Ammon's horn (tissue), 1 donor: ENCODE measurements at places on chromosomes 3 and 15.

- DNase-seq = no peak
These were observed 32.3 kb downstream of the TSPAN3 start for GRCh38 chr15:77038312-77039216.

- no peak for DNase-seq
These were observed 64.8 kb downstream of the IGF2BP2 start for GRCh38 chr3:185760088-185760487.

DNA sequence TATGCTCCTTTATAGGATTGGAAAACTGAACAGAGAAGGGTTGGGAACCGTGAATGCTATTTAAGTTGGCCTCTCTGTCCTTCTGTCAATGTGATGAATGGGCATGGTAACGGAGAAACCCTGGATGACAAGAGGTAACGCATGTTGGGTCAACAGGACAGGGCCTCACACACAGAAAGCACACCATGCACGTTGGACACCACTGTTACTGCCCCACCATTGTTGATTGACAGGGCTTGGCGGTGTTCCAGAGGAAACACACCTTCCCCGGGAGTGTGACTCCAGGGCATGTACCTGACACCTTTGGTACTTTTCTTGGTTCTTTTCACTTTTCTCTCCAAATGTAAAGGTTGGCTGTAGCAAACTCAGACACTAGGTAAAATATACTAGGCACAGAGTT is 548.5 kb downstream of the OCA2 start:
- DNase-seq = no peak

DNA sequence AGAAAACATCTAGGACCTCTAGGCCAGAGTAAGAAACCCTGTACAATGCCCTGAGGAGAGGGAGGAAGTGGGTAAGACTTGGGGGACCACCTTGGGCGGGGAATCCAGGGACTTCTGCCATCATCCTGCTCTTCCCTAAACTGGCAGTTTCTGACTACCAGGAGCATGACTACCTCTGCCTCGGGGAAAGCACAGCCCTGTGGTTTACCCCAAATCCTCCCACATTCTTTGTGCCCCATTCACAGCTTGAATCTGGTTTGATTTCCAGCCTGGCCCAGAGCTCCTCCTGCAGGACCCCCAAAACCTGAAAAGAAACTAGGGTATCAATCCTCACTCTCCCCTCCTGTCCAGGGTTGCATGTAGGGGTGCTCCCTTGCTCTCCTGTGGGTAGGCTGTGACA is 4.7 kb downstream of the C3orf18 start:
- no peak for DNase-seq

DNA sequence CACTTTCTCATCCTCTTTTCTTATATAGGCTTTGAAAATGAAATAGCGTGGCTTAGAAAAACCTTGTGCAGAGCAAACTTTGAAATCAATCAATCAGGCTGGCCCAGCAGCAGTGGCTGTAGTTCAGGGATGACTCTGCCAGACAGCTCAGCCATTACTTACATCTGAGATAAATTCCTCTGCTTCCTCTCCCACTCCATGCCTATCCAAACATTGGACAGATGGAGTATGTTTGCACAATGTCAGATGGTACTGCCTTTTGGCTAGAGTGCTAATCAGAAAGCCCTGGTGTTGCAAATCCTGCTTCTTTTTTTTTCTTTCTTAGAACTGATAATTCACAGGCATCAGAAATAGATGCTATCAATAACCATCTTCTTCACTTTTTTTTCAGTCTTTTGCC is 1065.1 kb downstream of the AGBL1 start:
- DNase-seq = peak; percentile 52

- no peak for DNase-seq
These were observed 67.2 kb downstream of the UNC13C start for GRCh38 chr15:54045397-54045796.

DNA sequence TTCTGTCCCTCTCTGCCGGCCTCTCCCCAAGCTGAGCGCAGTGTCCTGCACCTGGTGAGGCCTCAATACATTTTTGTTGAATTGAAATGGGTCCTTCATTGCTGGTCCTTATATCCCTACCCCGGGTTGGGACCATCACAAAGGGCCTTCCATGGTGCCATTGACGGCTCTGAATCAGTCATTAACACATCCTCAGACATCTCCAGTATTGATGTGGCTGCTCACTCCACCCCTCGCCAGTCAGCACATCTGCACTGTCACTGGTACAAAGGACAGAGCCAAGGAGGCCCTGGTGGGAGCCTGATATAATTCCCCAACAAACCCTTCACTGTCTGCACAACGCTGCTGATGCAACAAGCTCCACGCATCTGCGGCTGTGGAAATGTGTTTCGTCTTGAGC is 191.6 kb upstream of the TOPAZ1 start:
- peak; percentile 56 for DNase-seq

DNA sequence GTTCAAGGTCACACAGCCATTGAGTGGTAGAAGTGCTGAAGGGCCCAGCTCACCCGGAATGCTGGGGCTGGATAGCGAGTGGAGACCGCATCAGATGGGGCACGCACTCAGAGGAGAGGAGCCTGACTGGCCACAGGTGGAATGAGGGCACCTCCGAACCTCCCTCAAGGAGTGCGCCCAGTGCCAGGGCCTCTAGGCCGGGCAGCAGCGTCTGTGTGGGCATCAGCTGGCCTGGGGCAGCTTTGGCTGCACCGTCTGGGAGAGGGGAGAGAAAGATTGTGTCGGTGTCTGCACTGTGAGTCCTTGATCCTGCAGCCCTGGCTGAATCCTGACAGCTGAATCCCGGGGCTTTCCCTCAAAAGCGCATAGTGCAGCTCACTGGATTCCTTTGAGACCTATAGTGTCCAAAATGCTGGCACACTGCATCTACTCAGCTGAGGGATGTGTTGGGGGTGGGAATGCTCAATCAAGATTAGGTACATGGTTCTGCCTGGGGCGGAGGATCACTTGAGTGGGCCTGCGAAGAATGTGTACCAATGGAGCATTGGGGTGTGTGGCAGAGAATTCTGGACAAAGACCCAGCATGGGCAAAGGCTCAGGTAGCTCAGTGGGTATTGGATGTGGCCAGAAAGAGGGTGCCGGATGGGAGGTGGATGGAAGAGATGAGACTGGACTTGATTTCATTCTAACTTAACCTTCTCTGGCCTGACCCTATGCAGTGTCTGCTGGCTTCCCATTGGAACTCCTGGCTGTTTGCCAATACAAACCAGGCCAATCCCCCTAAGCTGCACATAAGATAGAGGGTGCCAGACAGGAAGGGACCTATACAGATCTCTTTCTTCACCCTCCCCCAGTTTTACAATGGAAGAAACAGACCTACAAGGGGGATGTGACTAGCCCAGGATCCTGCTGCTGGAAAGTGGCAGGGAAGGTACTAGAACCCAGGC is 950 bp downstream of the ANKDD1A start:
- DNase-seq = no peak

GRCh38 chr3:111476701-111477100 is 65.3 kb upstream of the CD96 start:
- no peak for DNase-seq

DNA sequence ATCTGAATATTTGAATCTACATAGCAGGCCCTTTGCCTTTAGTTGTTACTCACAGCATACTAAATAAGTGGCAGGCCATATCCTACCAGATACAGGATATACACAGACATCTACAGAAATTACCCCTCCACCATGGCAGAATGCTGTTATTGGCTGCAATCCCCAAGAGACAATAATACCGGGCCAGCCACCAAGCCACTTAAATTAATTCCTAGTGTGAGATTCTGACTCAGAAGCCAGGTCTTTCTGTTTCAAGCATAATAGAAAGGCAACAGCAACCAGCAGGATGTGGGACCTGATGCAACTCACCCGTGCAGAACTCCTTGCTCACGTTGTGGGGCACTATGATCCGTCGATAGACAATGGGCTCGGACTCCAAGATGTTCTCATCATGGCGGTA is 39.8 kb downstream of the CLK3 start:
- no peak for DNase-seq

- DNase-seq = no peak
These were observed 47.8 kb downstream of the THBS1 start for GRCh38 chr15:39628546-39629257.

- DNase-seq = peak; percentile 38
These were observed 115.9 kb upstream of the ST8SIA2 start for GRCh38 chr15:92277776-92278175.

- DNase-seq = no peak
These were observed 438 bp downstream of the THBS1 start for GRCh38 chr15:39581242-39581792.

DNA sequence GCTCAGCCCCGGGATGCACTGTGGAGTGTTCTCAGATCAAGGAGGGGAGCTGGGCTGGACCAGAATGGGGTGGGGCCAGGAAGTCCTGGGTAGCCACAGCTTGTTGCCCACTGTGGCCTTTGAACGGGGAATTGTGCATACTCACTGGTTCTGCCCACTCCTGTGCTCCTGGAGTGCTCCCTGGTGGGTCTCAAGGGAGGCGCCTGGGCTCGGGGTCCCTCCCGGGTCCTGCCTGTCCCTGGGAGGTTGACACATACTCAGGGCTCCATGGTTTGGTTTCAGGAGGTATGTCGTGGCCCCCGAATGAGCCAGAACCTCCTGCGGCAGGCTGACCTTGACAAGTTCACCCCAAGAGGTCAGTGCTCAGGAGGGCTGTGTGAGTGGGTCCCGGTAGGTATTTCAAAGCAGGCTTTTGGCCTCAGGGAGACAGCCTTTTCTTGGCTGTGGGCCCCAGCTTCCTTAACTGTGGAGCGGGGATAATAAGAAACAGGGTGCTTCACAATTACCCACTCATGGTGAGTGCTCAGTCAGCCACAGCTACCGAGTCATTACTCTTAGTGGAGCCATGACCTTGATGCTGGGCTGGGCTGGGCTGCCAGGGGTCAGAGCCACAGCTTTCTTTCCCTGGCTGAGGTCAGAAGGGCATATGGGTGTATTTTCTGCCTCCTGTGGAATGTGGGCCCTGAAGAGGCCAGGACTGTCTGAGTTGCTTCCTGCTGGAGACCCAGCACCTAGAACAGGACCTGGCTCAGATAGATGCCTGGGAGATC is 7.6 kb downstream of the DNAH1 start:
- no peak for DNase-seq

DNA sequence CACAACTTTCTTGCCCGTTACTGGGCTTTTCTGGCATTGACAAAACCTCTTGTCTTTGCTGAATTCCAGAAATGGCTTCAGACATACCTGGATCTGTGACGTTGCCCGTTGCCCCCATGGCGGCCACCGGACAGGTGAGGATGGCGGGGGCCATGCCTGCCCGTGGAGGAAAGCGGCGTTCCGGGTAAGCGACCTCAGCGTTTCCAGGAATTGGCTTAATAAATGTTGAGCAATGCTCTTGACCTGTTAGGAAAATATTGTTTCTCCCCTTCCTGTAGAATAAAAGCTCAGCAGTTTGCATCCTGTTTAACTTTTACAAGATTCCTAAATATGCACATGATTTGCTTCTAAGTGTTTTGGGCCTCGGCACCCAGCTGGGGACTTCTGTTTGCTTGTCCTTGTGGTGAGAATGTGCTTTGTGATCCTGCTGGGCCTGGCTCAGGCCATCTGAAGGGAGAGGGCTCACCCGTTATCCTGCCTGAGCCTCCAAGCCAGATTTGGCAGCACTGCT is 46.7 kb downstream of the ARNT2 start:
- no peak for DNase-seq

DNA sequence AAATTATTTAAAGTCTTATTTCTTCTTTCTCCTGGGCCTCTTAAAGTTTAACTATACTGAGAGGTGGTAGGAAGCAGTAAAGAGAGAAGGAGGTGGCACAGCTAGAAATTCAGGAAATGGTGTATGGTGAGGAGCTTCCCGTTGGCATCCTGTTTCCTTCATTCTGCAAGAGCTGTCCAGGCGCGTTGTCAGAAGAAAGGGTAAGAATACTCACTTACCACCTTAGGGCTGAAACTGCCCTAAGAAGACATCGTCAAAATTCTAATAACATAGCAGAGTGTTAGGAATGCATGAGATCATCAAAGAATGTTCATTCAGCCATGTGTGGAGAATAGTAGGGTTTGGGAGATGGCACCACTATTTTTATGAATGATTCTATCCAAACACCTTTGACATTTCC is 699.6 kb downstream of the MCTP2 start:
- no peak for DNase-seq

DNA sequence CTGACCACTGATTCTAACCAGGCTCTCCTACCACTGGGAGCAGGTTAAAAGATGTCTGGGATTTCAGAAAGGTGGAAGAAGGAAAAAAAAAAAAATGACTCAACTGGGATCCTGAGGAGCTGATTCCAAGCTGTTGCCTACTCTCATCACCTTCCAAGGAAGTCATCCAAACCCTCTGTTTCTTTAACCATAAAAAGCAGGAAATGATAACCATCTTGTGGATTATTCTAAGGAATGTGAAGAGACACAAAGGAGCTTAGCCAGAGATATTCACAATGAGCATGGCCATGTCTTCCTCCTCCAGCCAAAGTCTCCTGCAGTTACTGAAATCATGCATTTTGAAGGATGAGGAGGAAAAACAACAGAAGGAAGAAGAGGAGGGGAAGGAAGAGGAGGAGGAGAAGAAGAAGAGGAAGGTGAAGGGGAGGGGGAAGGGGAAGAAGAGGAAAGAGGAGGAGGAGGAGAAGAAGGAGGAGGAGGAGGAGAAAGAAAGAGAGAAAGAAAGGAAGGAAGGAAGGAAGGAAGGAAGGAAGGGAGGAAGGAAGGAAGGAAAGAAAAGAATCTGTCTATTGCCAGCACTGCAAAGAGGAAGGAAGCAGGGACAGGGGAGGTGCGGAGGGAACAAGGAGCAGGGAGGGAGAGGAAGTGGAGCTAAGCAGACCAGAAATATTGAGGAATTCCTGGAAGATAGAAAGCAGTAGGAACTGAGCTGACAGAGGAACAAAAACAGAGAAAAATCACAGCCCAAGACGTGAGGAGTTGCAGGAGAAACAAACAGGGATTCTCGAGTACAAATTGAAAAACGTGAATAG is 229.2 kb downstream of the UACA start:
- no peak for DNase-seq

DNA sequence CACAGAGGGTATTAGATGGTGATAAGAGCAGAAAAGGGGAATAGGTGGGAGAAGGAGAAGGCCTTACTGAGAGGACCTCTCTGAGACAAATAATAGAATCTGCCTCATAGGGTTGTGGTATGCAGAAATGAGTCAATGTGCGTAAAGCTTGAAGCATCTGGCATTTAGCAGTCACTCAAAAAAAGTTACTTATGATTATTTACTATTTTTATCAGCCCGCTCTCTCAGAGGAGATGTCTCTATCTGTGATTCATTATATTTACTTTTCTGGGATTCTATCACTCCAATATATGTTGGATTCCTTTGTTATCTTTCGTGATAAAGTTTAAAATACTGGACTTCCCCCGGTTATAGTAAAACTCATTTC is 4.6 kb upstream of the TM4SF1 start:
- DNase-seq = no peak

- DNase-seq = no peak
These were observed 669.8 kb upstream of the ARPP21 start for GRCh38 chr3:34969513-34969912.

GRCh38 chr3:113498221-113499005 is 16.5 kb downstream of the SPICE1 start:
- DNase-seq = no peak

DNA sequence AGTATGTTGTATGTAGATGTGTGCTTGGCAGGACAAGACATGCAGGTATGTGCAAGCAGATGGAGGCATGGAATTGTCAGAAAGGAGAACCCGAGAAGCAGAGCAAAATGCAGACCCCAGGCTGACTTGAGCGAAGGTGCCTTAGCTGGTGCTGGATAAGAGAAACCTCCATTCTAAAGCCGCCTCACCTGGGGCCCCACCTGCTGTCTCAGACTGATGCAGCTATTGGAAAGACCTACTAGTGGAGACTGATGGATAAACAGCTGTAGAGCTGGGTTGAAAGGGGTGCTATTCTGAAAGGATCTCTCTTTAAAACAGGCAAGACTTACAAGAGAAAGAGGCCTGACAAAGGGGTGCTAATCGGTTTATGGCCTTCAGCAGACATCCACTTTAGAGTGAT is 86.2 kb downstream of the EPHB1 start:
- DNase-seq = no peak

GRCh38 chr3:159123877-159124276 is 322.0 kb downstream of the MFSD1 start:
- DNase-seq = no peak
